ENCODE measurements at places on chromosomes 3 and 15.
A peak's percentile ranks its signal among the peaks of the same experiment; 100 is the strongest.

DNA sequence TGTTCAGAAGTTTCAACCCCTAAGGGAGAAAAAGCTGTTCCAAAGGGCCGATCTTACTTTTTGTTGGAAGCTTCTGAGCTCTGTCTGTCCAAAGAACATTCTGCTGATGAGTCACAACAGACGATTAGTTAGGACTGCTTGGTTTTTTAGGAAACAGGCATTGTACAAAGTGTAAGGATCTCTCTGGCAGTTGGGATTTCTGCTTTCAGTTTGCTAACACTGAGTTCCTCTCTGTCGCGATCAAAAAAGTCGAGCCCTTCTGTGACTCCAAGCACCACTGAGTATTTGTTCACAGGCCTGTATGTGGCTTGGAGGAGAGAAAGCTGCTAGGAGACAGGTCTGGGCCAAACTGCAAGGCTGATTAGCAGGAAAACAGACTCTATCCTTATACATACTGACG, 91.8 kb upstream of the PFN2 start:
- no peak for DNase-seq

- no peak for DNase-seq
Measured at GRCh38 chr3:111871809-111872623, 13.0 kb downstream of the PHLDB2 start.

GRCh38 chr3:123188058-123188457, 13.7 kb upstream of the SEC22A start:
- DNase-seq = no peak

GRCh38 chr3:152688313-152688712, 146.6 kb upstream of the P2RY1 start:
- no peak for DNase-seq

DNA sequence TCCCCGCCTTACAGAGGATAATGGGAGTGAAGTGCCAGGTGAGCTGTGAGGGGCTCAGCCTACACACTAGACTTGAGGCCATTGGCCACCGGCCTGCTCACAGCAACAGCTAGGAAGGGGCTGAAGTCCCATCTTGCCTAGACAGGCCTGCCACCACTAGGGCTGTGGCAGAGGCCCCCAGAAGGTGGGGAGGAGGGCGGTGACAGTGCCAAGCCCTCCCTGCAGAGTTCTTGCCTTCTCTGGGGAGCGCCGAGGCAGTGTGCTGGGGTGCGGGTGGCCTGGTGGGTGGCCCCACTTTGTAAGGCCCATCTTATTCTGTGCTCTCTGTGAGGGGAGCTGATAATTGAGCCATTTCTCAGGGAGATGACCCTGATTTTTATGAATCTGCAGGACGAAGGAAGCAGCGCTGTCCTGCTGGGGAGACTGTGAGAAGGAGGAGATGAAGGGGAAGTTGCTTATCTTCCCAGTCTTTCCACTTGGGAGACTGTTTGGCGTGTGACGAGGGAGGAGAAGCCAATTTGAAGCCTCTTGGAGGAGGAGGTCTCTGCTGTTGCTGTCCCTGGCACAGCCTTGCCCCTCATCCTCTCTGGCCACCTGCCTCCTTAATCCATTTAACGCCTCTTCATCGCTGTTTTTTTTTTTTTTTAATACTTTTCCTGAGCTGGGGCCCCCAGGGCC, 104.3 kb downstream of the LINGO1 start:
- DNase-seq = no peak

GRCh38 chr3:80533553-80533952, 765.8 kb upstream of the ROBO1 start:
- no peak for DNase-seq

GRCh38 chr15:99224372-99225214, 24.8 kb downstream of the TTC23 start:
- no peak for DNase-seq

GRCh38 chr15:55407498-55408011, 604 bp downstream of the CCPG1 start:
- no peak for DNase-seq

- no peak for DNase-seq
Measured at GRCh38 chr3:162764808-162765071, 1268.1 kb downstream of the OTOL1 start.

DNA sequence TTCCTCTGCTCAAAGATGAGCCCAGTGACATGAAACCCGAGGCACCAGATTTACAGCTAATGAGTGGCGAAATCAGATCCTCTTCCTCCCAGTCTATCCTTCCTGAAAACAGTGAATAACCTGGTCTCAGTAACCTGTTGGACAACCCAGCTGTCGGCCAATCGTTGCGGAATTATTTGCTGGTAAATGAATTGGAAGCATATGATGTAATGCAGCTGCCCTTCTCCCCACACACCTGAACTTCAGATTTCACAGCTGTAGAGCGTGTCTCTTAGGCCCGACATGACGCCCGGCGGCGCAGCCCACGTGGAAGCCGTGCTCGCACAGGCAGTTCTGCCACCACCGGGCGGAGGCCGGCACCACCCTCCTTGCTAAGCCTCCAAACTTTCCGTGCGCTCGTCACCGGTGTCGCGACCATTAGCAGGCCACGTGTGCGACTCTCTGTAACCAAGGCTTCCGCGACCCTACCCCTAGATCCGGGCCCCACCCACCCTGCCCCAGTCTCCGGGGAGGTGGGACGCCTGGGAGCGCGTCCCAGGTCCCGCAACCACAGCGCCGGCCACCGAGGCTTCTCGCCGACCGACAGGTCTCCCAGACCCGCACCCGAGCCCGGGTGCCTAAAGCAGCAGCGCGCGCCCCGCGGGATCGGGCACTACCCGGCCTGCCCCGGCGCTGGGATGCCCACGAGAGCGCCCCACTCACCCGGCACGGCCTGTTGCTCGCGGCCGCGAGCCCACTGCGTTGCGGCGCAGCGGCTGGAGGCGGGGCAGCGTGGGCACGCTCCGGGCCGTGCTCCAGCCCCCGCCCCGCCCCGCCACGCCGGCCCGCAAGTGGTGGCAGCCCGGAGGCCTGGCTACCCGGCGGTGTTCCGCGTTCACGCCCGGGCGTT, at the start of gene RIOX2:
TSS of gene RIOX2 (minus strand) at position 753 of the 889 bp plus-strand sequence. CDS start 4,838 bp downstream, outside the sequence.
- peak; percentile 57 for DNase-seq

GRCh38 chr15:76163457-76164295, 103.9 kb downstream of the TMEM266 start:
- peak; percentile 67 for DNase-seq

GRCh38 chr3:74403307-74403706, 211.2 kb downstream of the CNTN3 start:
- no peak for DNase-seq

- no peak for DNase-seq
Measured at GRCh38 chr15:82158811-82159210, 103.7 kb downstream of the EFL1 start.

GRCh38 chr3:194084284-194084683, 51.7 kb upstream of the HES1 start:
- no peak for DNase-seq

GRCh38 chr15:69056365-69056764, 41.9 kb downstream of the NOX5 start:
- peak; percentile 33 for DNase-seq

DNA sequence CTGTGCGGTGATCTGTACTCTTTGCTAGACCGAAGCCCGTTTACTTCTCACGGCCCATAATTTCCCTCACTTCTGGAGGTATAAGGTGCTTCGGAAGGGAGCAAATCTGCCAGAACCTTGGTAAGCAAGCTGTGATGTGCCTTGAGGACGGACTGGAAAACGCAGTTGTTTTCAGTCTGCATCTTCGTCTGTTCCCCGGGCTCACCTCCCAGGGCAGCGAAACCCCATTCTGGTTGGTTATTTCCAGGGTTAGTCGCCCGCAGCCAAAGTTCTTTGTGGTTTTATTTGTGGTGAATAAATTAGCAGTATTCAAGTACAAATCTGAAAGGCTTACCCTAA, 401 bp downstream of the RAMAC start:
- DNase-seq = no peak

DNA sequence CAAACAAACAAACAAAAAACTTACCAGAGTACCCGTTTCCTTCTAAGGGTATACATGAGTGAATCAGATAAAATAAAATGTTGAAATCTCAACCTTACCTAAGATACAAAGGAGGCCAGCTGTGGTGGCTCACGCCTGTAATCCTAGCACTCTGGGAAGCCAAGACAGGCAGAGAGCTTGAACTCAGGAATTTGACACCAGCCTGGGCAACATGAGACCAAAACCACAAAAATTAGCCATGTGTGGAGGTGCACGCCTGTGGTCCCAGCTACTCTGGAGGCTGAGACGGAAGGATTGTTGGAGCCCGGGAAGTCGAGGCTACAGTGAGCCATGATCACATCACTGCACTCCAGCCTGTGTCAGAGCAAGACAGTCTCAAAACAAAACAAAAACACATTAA, 11.0 kb upstream of the FAM219B start:
- DNase-seq = no peak

DNA sequence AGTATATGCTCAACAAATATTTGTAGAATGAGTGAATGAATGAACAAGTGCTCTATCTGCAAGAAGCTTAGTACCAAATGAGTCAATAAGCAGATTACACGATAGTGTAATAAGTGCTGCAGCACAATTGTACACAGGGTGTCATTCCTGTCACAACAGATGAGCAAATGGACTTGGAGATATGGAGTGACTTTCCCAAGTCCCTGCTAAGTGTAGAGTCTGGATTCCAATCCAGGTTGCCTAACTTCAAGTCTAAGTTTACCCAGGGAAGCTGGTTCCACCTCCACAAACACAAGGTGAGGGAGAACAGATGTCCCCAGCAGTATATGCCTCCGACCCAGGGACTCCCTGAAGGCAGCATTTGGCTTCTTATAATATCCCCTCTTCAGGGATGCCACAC, 77.7 kb upstream of the RAD18 start:
- DNase-seq = no peak

- DNase-seq = no peak
Measured at GRCh38 chr15:90423801-90424319, 35.8 kb downstream of the IQGAP1 start.

GRCh38 chr15:88604381-88605188, 16.6 kb upstream of the AEN start:
- no peak for DNase-seq
